Midbrain (tissue), 1 donor: ENCODE measurements at places on chromosomes 13 and 19.

DNA sequence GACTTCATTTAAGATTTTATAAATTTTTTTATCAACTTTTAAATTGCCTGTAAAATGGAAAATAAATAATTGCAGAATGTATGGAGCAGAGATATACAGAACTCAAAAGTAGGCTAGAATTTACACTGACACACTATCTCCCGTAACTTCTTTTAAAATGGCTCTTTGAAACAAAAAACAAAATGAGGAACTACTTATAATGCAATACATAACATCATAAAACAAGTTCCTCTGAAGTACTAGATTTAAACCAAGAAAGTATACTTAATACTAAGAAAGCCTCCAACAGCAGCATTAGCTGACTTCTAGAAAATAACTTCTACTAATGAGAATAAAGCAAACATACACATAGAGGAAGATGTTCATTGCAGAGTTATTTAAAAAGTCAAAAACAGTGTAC lies 17.0 kb downstream of the RBM26 start:
- no peak for DNase-seq

DNA sequence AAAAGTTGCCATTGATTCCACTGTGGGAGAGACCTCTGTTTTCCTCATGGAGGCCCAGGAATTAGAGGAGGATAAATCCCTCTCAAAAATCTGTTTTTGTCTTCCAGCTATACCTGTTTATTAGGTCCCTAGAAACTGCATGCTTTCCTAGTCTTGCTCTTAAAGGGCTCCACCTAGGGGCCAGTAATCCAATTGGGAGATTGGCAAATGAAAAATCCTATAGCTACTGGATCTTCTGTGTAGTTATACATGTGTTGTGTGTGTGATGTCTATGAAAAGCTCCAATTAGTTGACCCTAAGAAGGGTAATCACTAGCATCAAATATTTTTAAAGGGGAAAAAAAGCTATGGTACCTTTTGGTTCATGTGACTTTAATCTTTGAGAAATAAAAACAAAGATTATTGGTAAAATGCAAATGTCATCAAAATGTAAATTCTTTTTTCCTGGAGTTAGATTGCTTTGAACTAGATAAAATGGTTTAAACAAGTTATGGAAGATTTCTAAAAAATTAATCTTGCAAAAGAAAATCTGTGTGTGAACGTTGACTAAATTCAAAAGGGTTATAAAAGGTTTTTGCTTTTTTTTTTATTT lies 63.4 kb upstream of the C1QTNF9B start:
- DNase-seq: peak; percentile 60

- DNase-seq: no peak
Measured at GRCh38 chr19:51079481-51080110, 3.1 kb downstream of the KLK14 start.

DNA sequence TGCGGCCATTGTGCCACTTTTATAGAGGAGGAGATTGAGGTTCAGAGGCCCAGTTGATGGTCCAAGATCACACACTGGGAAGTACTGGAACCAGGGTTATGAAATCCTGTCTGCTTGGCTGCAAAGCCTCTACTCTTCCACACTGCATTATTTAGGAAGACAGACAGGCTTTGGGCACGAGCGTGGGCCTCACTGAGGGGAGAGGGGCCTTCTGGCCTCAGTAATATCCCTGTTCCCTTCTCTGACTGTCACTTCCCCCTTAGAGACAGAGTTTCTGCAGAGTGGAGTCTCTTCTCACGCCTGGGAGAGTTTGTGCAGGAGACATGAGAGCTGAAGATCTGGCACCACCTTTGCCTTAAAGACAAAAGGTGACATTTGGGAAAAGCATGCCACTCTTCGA lies 49.0 kb upstream of the PNMA8B start:
- DNase-seq: no peak

DNA sequence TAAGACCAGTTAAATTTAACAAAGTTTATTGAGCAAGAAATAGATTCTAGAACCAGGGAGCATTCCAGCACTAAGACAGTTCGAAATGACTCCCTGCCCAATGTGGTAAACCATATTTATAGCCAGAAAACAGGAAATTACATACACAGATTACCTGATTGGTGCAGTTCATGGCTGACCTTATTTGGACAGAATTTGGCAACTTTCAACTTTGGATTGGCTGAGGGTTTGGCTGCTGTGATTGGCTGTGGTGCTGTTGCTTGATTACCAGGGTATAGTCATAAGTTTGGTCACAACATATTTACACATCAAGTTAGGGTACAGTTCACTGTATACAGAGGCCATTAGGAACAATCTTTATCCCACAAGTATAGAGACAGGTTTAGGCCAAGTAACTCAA lies 984.8 kb upstream of the MIR17HG start:
- DNase-seq: no peak

DNA sequence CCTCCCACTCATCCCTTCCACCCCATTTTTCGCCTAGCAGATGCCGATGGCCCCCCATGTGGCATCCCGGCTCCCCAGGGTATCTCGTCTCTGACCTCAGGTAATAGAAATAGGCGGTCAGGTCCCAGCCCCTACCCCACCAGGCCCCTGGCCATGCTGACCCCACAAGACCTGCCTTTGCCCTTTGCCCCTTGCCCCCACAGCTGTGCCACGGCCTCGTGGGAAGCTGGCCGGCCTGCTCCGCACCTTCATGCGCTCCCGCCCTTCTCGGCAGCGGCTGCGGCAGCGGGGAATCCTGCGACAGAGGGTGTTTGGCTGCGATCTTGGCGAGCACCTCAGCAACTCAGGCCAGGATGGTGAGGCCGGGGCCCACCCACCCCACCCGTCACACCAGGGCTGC lies 5.4 kb downstream of the ARHGAP33 start:
- no peak for DNase-seq

- DNase-seq: no peak
Measured at GRCh38 chr19:47404334-47405196, 14.8 kb downstream of the MEIS3 start.

GRCh38 chr13:68050761-68051160 lies 820.6 kb upstream of the PCDH9 start:
- DNase-seq: no peak

- DNase-seq: no peak
Measured at GRCh38 chr13:26628706-26629105, 71.2 kb downstream of the WASF3 start.

GRCh38 chr19:40521276-40521675 lies 54.5 kb downstream of the SPTBN4 start:
- DNase-seq: no peak

DNA sequence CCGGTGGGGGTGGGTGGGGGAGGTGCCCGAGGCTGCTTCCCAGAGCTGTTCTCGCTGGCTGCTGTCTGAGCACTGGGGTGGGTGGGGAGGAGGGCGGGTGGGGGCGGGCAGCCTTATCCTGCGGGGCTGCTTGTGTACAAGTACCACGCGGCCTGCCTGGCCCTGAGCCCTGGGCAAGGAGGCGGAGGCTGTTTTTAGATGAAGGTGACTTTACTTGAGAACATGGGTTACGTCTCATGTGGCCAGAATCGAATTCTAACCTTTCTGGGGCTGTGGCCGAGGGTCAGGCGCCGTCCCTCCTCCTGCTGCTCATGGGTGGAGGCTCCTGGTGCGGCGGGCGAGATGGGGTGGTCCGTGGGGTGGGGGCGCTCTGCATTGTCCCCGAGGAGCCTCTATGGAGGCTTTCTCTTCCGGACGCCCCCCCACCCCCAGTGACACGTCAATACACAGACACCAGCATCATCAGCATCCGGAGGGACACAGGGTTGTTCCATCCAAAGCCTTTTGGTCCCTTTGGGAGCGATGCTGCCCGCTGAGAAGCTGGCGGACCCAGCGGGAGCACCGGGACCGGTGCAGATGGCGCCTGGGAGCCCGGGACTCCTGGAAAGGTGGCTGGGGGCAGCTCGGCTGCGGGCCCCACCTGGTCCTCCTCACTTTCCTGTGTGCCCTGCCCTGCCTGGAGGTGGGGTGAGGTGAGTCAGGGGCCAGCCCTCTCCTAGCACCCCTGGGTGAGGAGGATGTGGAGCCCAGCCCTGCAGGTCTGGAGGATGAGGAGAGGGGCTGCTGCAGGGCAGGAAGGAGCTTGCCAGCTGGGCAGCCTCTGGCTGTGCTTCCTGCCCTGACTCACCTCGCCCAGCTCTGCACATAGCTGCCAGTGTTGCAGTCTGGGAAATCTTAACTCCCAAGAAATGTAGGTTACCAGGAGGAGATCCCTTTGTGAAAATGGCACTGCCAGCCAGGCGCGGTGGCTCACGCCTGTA lies 3.4 kb downstream of the BSG start:
- DNase-seq: peak; percentile 30

- no peak for DNase-seq
Measured at GRCh38 chr13:43388282-43389034, 365.1 kb downstream of the DNAJC15 start.

GRCh38 chr19:46746281-46747057 lies at the start of gene STRN4:
TSS of gene STRN4 (minus strand) at chr19:46746450. CDS start at chr19:46746430, 20 bp downstream.
- DNase-seq: peak; percentile 49
